ENCODE measurements at places on chromosomes 13 and 19. TPM values are rescaled to one million over a fixed set of nuclear protein-coding genes. Genes with fewer than 3 reads are reported as not detected.

DNA sequence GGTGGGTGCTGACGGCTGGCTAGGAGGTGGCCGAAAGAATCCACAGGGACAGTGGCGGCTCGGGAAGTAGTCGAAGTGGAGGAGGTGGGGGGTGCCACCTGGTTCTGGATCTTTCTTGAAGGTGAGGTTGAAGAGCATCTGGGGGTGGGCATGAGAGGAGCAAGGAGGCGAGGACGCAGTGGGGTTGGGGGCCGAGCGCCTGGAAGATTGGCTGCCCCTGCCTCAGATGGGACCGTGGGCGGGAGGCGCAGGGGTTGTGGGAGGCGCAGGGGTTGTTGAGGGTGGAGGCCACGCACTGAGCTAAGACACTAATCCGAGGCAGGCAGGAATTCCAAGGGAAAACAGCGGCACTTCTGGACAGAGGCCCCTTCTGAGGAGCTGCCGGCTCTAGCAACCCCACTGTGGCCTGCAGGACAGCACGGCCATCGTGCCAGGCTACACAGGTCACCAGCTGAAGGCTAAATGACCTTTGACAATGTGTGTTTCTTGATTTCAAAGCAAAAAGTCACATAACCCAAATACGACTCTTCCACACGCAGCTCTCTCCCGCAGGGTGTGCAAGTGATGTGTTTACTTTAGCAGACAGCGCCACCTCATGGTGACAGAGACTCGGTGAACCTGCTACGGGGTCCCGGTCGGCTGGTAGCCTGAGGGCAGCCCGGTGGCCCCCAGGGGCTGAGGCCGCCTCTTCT lies 44.1 kb upstream of the RANBP3 start:
- H3K36me3 ChIP-seq: no peaks in the 10 kb centered on the region
- no peak overlapping the region for H3K4me3 ChIP-seq
- DNase-seq: peak; percentile 96
- H3K27me3 ChIP-seq: no peaks in the 10 kb centered on the region
- no peak overlapping the region for H3K27ac ChIP-seq

GRCh38 chr13:84885868-84886267 lies 913.4 kb downstream of the SLITRK6 start:
- H3K27me3 ChIP-seq: no peaks in the 10 kb centered on the region
- no peaks in the 10 kb centered on the region for H3K36me3 ChIP-seq
- no peaks in the 10 kb centered on the region for H3K4me1 ChIP-seq
- no peak overlapping the region for H3K27ac ChIP-seq
- DNase-seq: no peak

DNA sequence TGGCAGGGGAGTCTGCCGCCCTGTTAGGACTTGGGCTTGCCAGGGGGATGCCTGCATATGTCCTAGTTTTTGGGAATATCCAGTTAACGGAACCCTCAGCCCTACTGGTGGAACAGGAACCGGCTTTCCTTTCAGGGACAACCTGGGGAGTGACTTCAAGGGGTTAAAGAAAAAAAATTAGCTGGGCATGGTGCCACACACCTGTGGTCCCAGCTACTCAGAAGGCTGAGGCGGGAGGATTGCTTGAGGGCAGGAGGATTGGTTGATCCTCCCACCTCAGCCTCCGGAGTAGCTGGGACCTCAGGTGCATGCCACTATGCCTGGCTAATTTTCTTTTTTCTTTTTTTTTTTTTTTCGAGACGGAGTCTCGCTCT lies 22.5 kb downstream of the LDLR start:
- H3K27ac ChIP-seq: no peak overlapping the region
- H3K36me3 ChIP-seq: peaks cover 79% of the 10 kb centered on the region
- no peaks in the 10 kb centered on the region for H3K4me1 ChIP-seq
- no peaks in the 10 kb centered on the region for H3K27me3 ChIP-seq

DNA sequence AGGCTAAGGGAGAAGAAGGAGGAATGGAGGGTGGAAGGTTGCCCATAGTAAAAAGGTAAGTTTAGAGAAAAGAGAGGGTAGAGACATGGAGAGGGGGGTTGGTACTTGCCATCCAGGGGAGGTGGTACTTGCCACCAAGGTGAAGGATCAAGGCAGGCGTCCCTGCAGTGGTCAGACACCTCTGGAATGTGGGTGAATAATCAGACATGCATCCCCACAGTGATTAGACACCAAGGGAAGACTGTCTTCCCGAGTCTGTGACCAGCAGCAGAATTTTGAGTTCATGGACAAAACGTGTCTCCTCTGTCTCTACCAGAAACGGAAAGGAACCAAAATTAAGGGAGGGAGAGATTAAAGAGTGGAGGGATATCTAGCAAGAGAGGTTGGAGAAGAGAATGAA lies 27.1 kb upstream of the IGFL1 start:
- DNase-seq: no peak
- H3K4me3 ChIP-seq: no peak overlapping the region
- H3K4me1 ChIP-seq: no peaks in the 10 kb centered on the region
- no peak overlapping the region for H3K27ac ChIP-seq
- H3K36me3 ChIP-seq: no peaks in the 10 kb centered on the region

DNA sequence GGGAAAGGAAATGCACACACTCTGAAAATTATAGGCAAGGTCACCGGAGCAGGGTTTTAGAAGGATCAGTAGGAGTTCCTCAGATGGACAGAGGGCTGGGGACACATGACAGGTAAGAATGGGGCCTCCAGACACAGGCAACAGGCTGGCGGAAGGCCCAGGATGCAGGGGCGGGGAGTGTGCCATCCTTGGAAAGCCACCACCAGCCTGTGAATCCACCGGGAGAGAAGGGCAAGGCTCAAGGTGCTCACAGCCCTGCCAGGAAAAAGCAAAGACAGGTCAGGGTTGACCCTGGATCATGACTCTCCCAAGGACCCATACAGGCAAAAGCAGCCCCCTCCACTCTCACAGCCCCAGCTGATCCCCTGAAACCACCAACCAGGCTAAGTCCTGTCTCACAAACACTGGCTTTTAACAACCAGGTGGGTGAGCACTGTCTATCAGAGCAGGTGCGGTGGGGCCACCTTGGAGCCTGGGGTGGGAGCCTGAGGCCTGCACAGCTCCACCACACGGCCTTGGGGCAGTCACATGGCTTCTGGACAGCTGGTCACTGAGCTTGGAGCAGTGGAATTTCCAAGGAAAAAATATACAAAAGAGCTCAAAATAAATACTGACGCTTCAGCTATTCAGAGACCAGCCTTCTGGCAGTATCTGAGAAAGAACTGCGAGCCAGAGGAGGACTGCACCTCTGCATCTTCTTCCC lies 35.2 kb upstream of the ISYNA1 start:
- no peaks in the 10 kb centered on the region for H3K27me3 ChIP-seq
- no peak for DNase-seq
- no peaks in the 10 kb centered on the region for H3K36me3 ChIP-seq
- H3K4me1 ChIP-seq: peaks cover 5% of the 10 kb centered on the region
- H3K4me3 ChIP-seq: no peak overlapping the region
- H3K27ac ChIP-seq: no peak overlapping the region

DNA sequence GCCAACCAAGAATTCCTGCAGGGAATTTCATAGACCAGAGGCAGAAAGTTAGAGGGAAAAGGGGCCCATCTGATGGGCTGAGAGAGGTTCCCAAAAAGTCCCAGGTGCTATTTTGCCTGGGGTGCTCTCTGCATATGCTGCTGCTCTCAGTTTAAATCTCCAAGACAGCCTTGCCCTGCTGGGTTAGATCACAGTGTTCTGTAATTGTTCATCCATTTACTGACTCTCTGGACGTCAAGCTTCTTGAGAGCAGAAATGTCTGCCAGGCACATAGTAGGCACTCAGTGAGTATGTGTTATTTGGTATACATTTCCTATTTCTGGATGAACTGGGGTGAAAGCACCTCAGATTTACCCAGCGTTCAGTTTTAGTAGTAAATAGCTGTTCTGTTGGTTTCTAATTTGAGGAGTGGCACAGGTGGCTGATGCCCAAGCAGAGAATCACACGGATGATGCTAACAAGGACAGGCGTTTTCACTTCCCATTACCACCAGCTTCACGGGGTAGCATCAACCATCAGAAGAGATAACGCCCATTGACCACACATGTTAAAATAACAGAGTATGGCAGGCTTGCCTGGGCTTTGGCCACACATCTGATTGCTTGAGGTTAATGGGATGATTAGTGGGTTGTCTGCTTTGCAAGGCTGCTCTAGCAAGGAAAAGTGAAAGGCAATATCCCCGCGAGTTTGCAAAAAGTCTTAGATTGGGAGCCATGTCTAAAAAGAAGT lies 161.1 kb downstream of the SLC7A1 start:
- H3K27ac ChIP-seq: no peak overlapping the region
- H3K4me1 ChIP-seq: peaks cover 16% of the 10 kb centered on the region
- no peaks in the 10 kb centered on the region for H3K36me3 ChIP-seq
- no peak for DNase-seq
- no peak overlapping the region for H3K4me3 ChIP-seq
- peaks cover 8% of the 10 kb centered on the region for H3K27me3 ChIP-seq

DNA sequence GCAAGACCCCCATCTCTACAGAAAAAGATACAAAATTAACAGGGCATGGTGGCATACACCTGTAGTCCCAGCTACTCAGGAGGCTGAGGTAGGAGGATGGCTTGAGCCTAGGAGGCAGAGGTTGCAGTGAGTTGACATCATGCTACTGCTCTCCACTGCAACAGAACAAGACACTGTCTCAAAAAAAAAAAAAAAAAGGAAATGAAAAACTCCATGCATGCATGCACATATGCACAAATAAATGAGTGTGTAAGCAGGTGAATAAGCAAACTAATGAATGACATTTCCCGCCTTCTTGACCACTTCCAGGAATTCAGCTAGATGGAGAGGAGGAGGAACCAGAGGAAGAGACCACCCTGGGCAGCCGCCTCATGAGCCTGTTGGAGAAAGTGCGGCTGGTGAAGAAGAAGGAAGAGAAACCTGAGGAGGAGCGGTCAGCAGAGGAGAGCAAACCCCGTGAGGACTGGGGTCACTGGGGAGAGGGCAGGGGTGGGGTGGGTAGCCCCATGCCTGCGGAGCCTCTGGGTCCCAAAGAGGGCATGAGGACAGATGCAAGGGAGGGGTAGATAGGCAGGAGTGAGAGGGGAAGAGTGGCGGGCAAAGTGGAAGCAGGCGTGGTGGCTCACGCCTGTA lies 58.8 kb downstream of the RYR1 start:
- H3K4me1 ChIP-seq: 0 out of 2 replicates have a peak, but pooled peaks cover 5% of the 10 kb centered on the region
- H3K27ac ChIP-seq: no peak overlapping the region
- DNase-seq: no peak
- no peak overlapping the region for H3K4me3 ChIP-seq
- H3K36me3 ChIP-seq: peaks cover 45% of the 10 kb centered on the region

GRCh38 chr13:25018729-25019115 lies 77.2 kb upstream of the PABPC3 start:
- peak overlapping the region; percentile 52 for H3K4me3 ChIP-seq
- no peak overlapping the region for H3K27ac ChIP-seq
- peak; percentile 50 for DNase-seq
- H3K4me1 ChIP-seq: no peaks in the 10 kb centered on the region
- peaks cover 38% of the 10 kb centered on the region for H3K27me3 ChIP-seq

GRCh38 chr13:101512650-101513049 lies 60.2 kb downstream of the ITGBL1 start:
- no peak for DNase-seq
- no peak overlapping the region for H3K4me3 ChIP-seq
- no peak overlapping the region for H3K27ac ChIP-seq
- no peaks in the 10 kb centered on the region for H3K36me3 ChIP-seq
- H3K27me3 ChIP-seq: no peaks in the 10 kb centered on the region

- H3K4me1 ChIP-seq: no peaks in the 10 kb centered on the region
- no peak overlapping the region for H3K27ac ChIP-seq
- no peak overlapping the region for H3K4me3 ChIP-seq
- H3K27me3 ChIP-seq: no peaks in the 10 kb centered on the region
- DNase-seq: no peak
Measured at GRCh38 chr13:96652506-96652905, 341.8 kb downstream of the OXGR1 start.

DNA sequence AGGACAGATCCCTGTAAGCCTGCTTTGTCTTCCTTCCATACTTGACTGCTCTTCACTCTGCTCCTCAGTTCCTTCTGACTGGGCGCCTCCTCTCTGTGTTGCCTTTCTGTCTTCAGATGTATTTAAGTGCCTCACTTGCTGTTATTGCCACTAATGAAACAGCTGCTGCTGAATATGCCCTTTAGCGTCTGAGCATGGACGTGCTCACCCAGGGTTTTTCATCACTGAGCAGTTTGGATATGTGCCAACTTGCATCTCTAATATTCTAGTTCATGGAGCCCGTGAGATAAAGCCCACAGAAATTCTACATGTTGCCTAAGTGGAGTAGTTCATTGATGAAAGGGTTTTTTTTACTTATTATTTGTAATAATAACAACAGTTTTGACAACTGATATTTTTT lies 198.2 kb downstream of the MYO16 start:
- no peak for DNase-seq
- H3K27me3 ChIP-seq: no peaks in the 10 kb centered on the region
- no peaks in the 10 kb centered on the region for H3K4me1 ChIP-seq
- no peak overlapping the region for H3K4me3 ChIP-seq

DNA sequence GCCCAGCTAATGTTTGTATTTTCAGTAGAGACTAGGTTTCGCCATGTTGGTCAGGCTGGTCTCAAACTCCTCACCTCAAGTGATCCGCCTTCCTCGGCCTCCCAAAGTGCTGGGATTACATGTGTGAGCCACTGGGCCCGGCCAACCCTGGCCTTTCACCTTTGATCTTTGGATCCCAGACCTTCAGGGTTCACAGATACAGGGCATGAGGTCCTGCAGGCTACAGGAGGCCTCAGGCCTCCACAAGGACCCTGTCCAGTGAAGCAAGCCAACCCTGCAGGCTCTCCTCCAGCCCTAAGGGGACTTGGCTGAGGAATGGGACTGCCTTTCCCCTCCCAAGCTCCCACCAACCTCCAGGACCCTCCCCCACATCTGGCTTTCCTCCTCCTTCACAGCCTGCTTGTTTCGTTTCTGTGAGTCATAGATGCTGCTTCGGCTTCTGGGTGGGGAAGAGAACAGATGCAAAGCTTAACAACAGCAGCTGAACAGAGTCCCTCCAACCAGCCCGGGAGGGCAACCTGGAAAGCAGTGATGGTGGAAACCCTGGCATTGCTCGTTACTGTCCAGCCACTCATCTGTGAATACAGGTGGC lies 11.8 kb downstream of the ARHGEF18 start:
- H3K36me3 ChIP-seq: no peaks in the 10 kb centered on the region
- no peaks in the 10 kb centered on the region for H3K27me3 ChIP-seq
- H3K4me1 ChIP-seq: no peaks in the 10 kb centered on the region
- H3K4me3 ChIP-seq: no peak overlapping the region

DNA sequence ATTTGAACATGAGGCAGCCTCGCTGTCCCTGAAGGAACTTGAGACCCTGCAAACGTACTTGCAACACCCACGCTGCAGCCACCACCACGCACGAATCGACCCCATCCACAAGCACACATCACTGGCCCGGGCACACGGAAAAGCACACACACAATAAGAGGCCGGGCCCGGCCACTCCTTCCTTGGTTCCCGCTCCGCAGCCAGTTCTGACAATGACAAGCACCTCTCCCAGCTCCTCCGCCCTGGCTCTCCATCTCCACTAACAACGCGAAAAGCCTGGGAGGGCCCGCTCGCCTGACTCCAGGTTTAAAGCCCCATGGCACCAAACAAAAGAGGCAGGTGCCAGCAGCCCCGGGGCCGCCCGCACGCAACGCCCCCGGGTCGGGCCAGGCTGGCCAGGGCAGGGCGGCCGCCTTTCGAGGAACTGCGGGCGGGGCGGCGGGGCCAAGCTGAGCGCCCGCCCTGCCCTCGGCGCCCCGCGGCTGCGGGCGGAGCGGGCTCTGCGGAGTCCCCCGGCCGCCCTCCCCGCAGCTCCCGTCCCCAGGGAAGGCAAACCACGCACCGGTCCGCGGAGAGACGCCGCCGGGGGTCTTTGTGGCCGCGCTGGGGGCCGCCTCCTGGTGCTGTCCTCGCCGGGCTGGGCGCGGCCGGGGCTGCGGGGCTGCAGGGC lies 495 bp downstream of the DCLK1 start:
- H3K4me1 ChIP-seq: peaks cover 17% of the 10 kb centered on the region
- H3K27me3 ChIP-seq: peaks cover 40% of the 10 kb centered on the region
- H3K4me3 ChIP-seq: peak overlapping the region; percentile 92
- peak; percentile 77 for DNase-seq
- no peak overlapping the region for H3K27ac ChIP-seq

Gene CEACAM6
- not detected for total RNA-seq

Gene SIGLEC11
- total RNA-seq: not detected

Gene SIGLEC8
- total RNA-seq: not detected

Gene SHISA7
- total RNA-seq: 1.4 TPM
